Astrocyte (in vitro differentiated cells and primary cell): ENCODE measurements at places on chromosomes 12 and 14. TPM values are rescaled to one million over a fixed set of nuclear protein-coding genes. Genes with fewer than 3 reads are reported as not detected.

Gene RIMBP2
- 2.2 TPM in 2 replicates for total RNA-seq

Gene CMTM5
- total RNA-seq: not detected in 2 replicates

Gene PSMA3
- 215 and 232 TPM in 2 replicates for total RNA-seq

Gene TMEM119
- 0.91 and 1.8 TPM in 2 replicates for total RNA-seq
